Stimulated activated CD4-positive, alpha-beta T cell treated with anti-CD3 and anti-CD28 coated beads, Interleukin-4, amount 100 ng/mL, for 48 hours (primary cell): ENCODE measurements at places on chromosomes 12 and 14.
A peak's percentile ranks its signal among the peaks of the same experiment; 100 is the strongest.

- no peak for DNase-seq
Observed at GRCh38 chr14:67457782-67458181, 30.7 kb downstream of the TMEM229B start.

- no peak for DNase-seq
Observed at GRCh38 chr14:92462568-92462967, 51.0 kb upstream of the RIN3 start.

DNA sequence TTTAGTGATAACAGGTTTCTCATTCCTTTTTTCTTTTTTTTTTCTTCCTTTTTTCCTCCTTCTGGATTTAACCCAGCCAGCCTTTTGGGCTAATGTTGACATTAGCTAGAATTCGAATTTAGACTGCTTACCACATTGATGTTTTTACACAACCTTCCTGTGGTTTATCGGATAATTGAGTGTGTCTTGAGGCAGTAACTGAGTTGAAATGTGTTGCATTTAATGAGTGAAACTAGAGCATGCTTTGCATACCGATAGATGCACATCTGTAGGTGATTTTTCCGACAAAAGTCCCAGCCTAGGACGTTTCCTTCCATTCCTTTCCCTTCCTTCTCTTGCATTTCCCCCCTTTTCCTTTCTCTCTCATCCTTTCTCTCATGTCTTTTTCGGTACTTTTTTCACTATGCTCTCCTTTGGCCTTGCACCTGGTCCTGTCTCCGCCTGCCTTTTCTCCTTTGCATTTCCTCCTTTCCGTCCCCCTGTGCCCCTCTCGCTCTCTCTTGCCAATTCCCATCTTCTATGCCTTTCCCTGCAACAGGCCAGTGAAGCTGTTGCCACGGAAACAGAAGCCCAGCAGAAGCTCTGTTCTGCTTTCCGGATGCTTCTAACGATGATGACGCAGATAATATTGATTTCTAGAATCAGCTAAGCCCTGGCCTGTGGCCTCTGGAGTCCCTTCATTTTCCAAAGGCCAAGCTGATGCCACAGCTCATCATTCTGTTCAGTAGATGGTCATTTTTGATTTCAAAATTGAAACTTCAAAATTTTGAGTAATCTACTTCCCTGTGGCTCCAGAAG is 76.1 kb downstream of the SLC25A47 start:
- no peak for DNase-seq

- DNase-seq = no peak
Observed at GRCh38 chr12:126899926-126900792, 1366.8 kb upstream of the TMEM132C start.

- no peak for DNase-seq
Observed at GRCh38 chr12:46412857-46413256, 40.3 kb upstream of the SLC38A2 start.

- no peak for DNase-seq
Observed at GRCh38 chr14:37230551-37231194, 32.9 kb downstream of the MIPOL1 start.

DNA sequence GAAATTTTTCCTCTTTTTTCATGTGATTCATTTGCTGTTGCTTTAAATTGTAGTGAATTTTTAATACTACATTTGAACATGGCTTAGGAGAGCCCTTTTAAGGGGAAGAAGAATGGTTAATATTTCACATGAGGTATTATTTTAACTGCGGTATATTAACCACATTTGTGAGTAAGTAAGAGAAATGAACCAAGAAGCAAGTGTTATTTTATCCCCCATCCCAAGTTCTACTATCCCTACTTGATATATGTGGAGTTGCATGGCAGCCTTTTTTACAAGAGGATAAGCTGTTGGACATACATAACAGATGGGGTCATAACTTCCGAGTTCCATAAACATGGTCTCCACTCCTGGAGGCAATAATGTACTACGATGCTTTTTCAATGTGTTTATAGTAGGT is 623.3 kb downstream of the LRFN5 start:
- DNase-seq = no peak

GRCh38 chr12:64082866-64083268 is 139.2 kb downstream of the KICS2 start:
- DNase-seq = no peak

GRCh38 chr12:132159555-132160003 is 15.3 kb downstream of the NOC4L start:
- no peak for DNase-seq

DNA sequence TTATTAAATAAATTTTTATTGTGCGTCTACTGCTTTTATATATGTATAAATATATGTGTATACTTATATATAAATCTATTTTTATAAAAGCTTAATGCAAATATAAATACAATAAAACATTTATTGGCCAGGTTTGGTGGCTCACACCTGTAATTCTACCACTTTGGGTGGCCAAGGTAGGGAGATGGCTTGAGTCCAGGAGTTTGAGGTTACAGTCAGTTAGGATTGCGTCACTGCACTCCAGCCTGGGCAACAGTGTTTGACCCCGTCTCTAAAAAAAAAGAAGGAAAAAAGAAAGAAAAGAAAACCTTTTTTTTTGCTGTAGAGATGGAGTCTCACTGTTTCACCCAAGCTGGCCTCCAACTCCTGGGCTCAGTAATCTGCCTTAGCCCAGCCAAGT is 20.9 kb downstream of the ACTR6 start:
- no peak for DNase-seq

GRCh38 chr14:20356422-20356821 is 13.0 kb downstream of the PARP2 start:
- no peak for DNase-seq

GRCh38 chr14:79443602-79444001 is 767.7 kb downstream of the DIO2 start:
- no peak for DNase-seq

GRCh38 chr14:29235991-29236390 is 469.4 kb downstream of the FOXG1 start:
- no peak for DNase-seq

DNA sequence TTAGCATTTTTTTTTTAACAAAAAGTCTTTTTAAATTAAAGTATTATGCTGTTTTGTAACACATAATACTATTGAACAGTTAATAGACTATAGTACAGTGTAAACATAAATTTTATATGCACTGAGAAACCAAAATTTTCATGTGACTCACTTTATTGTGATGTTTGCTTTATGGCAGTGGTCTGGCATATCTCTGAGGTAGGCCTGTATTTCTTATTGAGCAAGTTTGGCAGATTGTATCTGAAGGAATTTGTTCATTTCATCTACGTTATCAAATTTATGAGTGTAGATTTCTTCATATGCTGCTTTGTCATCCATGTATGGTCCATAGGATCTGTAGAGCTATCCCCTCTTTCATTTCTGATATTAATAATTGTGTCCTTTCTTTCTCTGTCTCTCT is 78.8 kb upstream of the PDE3A start:
- DNase-seq = no peak

DNA sequence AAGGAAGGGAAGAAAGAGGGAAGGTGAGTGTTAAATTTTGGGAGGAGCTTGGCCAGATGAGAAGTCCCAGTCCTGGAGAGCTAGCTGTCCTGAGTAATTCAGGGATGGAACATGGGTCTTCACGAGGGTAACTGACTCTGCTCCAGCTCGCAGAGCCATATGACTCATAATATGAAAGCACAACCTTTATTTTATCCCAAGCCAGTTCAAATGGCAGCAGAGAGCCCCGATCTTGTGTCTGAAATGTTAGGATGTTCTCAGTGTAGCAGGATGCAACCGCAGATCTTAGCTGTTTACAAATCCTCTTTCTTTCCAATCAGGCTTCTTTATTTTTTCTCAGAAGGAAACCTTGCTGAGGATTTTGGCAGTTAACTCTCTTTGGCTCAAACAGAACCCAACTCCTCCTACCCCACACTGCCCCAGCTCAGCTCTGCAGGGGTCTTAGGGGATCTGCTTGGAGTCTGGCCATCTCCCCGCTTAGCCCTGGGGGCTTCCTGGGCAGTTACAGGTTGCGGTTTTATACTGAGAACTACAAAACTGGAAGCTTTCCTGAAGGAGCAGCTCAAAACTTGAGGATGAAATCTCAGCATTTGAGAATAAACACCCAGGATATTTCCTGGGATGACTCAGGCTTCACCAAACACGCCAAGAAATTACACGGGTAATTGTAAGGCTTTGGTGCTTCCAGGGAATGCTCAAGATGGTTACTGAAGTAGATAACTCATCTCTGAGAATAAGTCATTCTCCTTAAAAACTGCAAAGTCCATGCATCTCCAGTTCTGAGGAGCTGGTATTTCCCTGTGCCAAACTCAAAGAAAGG is 92.5 kb downstream of the VCPKMT start:
- DNase-seq = no peak

DNA sequence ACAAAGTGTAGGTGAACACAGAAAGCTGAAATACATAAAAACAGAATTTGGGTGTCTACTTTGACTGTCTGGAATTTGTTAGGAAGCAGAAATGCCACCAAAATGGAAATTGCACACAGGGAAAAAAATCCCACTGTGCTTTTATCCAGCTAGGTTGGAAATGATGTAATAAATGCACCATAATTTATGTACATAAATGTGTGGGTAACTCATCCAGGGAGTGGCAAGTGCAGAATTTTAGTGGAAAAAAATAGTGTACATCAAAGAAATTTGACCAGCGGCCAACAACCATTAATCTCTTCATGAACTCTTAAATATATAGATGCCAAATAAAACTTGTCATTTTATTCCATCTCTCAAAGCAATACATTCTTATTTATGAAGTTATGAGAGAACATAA is 105.6 kb downstream of the LLPH start:
- no peak for DNase-seq

DNA sequence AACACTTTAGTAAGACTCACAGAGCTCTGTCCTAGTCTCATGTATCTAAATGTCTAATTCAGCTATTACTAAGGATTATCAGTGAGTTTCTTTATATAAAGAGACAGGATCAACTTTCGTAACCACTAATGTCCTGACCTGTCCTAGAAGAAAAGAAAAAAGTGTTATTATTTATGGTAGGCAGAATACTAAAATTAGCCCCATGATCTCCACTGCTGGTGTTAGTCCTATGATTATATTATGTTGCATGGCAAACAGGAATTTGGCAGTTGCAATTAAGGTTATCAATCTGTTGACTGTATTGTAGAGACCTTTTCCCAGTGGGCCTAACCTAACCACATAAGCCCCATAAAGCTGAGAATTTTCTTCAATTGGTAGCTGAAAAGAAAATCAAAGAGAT is 132.9 kb upstream of the DIO2 start:
- DNase-seq = no peak

- DNase-seq = no peak
Observed at GRCh38 chr14:23528555-23528954, 23.0 kb downstream of the ZFHX2 start.

DNA sequence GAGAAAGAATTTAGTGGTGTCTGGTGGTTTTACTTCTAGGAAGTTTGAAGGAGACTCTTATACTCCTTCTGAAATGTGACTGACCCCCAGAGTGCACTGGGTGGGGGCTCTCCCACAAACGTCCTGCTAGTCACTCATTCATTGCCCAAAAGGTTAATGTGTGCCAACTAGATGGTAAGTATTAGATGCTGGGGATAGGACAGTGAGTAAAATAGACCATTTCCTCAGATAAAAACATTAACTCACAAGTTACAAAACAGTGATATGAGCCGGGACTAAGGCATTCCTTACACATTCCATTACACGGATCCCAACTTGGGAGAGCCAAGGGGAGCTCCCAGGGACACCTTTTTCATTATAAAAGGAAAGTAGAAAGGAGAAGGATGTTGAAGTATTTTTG is 185.1 kb downstream of the ATXN7L3B start:
- DNase-seq = no peak

- no peak for DNase-seq
Observed at GRCh38 chr12:43579206-43579605, 27.2 kb upstream of the ADAMTS20 start.

DNA sequence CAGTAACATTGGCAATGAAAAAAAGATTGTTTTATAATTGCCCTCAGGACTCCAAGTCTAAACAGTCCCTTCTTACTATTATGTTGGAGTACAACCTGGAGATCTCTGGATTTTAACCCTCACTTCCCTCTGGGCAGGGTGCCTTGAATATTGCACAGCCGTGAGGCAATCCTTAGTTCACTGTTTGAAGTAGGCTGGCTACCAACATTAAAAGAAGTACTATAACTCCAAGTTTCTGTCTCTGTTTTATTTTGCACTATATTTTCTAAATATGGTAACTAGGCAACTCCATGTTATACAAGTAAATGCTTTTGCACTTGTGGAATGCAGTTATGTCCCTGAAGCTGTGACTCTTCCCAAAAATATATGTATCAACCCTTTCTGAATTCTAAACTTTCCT is 490.7 kb downstream of the EGLN3 start:
- DNase-seq = no peak

DNA sequence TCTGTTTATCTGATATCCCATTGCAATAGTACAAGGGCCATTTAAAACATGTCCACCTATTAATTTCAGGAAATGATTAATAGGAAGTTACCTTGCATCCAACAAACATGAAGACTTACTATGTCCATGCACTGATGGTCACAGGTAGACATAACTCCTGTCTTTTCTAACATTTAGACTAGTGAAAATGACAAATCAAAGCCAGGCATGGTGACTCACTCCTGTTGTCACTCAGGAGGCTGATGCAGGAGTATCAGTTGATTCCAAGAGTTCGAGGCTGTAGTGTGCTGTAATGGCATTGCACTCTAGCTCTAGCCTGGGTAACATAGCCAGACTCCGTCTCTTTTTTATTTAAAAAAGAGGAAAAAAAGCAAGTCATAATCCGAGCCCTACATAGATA is 14.8 kb downstream of the HSP90B1 start:
- DNase-seq = no peak

DNA sequence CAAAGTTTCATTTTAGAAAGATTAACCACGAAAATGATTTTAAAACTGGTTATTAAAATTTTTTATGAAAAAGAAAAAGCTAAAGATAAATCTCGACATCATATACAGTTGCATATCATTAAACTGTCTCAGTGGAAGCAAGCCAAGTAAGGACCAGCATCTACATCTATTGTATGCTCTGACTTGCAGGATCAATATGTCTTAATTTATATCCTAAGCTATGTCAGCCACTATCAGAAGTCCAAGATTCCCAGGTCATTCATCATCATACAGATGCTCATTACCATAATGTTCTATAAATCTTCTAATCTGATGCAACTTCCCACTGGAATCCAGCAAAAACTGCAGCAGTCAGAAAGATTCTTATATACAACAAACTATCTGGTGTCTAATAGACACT is 43.5 kb downstream of the CMAS start:
- DNase-seq = no peak

DNA sequence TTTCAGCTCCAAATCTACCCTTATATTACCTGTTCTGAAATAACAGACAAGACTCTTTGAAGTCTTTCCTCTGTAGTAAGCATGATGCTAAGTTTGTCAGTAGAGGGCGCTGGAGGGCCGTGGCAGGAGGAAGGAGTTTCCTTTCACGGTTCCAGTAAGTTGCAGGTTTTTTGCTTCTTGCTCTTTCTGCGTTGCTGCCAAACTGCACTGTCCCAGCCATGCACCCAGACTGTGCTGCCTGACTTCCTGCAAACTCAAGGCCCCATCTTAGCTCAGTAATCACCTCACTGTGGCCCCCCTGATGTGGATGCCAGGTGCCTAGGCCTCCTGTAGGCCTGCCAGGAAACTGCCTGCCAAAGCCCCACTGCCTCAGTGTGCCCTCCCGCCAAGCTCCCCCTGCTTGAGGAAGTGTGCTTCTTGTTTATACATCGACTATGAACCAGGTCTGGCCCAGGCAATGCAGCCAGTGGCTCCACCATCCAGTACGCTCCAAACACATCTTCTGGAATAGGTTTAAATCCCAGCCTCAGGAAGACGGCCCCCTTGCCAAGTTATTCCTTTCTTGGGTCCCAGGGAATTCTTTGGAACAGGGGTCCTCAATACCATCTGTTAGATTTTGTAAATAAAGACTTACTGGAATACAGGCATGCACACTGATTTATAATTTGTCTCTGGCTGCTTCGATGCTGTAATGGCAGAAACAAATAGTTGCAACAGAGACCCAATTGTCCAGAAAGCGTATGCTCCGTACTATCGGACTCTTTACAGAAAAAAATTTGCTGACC is 193.7 kb upstream of the LRIG3 start:
- DNase-seq = peak; percentile 46
